ENCODE measurements at places on chromosomes 4 and X. TPM values are rescaled to one million over a fixed set of nuclear protein-coding genes. Genes with fewer than 3 reads are reported as not detected.

The PAGE2 gene
- total RNA-seq = not detected

- DNase-seq = no peak
Measured at GRCh38 chr4:8273450-8273849, 3.9 kb downstream of the HTRA3 start.

- no peak for DNase-seq
Measured at GRCh38 chrX:52830551-52830950, 19.5 kb downstream of the XAGE5 start.

GRCh38 chr4:71559957-71560571 is 221.2 kb downstream of the SLC4A4 start:
- no peak for DNase-seq

DNA sequence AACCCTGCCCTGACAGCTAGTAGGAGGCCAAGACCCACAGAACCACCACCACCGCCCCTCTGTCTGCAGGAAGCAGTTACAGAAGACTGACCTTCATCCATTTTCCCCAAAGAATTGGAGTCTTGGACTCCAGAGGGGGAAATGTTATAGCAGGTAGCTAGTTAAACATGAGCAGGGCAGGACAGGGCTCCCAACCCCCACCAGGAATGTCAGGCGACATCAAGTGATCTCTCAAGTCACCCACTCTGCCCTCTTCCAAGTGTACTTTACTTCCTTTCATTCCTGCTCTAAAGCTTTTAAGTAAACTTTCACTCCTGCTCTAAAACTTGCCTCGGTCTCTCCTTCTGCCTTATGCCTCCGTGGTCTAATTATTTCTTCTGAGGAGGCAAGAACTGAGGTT is 17.1 kb upstream of the AADAT start:
- DNase-seq = no peak

The CCDC149 gene
- total RNA-seq = 0.44 TPM

Measured in CD4-positive, alpha-beta memory T cell (primary cell).